ENCODE measurements at places on chromosomes 12 and 14.

DNA sequence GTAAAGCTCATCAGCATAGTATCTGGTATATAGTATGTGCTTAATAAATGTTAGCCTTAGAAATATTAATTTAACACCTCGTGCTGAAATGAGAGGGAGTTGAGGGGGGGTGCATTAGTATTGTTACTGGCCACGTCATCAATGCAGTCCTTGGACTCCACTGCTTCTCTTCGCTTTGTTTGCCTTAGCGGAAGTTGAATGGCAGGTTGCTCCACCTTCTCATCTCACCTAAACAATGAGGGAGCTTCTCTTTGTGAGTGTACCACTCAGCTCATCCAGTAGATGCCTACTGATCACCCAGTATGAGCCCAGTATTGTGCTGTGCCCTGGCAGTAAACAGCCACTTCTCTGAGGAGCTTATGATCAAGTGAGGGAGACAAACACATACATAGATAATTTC is 4.5 kb downstream of the TMEM117 start:
- no peak for DNase-seq

- DNase-seq: no peak
These were observed 170.7 kb downstream of the FOXN3 start for GRCh38 chr14:89246290-89246689.

DNA sequence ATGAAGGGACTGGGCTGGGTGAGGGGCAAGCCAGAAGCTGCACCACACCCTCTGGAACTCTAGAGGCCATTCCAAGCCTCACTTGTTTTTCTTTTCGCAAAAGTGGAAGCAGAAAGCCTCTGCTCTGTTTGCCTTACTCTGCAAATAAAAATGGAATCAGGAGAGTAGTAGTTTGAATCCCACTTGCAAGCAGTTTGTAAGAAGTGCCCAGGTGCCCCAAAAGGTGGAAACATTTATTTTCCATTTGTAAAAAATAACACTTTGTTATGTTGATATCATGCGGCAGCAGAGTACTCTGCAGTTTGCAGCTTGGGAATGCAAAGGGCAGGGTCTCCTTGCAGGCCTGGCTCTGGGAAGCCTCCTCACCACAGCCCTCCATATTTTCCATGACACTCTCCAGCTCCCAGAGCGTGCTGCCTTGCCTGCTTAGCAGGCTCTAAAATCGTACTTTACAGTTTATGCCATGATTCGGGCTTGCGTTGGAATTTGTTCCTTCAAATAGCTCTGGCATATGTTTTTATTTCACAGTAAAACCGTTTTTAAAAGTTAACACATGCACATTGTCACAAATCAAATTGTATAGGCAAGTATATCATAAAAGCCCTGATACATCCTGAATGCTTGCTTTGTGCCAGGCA is 20.0 kb downstream of the TUNAR start:
- peak; percentile 34 for DNase-seq

DNA sequence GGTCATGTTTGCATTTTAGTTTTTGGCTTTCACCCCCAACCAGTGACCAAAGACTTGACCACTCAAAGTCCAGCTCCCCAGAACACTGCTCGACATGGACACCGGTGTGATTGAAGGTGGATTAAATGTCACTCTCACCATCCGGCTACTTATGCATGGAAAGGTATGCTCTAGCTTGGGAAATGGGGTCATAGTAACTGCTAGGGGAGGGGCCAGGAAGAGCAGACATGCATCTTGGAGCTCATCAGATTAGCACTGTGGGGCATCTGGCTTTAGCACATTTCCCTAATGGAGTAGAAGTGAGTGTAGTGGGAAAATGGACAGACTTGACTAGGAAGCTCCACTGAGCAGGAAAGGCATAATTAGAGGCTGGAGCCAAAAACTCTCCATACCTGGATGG is 2.8 kb downstream of the PCBP2 start:
- DNase-seq: no peak

DNA sequence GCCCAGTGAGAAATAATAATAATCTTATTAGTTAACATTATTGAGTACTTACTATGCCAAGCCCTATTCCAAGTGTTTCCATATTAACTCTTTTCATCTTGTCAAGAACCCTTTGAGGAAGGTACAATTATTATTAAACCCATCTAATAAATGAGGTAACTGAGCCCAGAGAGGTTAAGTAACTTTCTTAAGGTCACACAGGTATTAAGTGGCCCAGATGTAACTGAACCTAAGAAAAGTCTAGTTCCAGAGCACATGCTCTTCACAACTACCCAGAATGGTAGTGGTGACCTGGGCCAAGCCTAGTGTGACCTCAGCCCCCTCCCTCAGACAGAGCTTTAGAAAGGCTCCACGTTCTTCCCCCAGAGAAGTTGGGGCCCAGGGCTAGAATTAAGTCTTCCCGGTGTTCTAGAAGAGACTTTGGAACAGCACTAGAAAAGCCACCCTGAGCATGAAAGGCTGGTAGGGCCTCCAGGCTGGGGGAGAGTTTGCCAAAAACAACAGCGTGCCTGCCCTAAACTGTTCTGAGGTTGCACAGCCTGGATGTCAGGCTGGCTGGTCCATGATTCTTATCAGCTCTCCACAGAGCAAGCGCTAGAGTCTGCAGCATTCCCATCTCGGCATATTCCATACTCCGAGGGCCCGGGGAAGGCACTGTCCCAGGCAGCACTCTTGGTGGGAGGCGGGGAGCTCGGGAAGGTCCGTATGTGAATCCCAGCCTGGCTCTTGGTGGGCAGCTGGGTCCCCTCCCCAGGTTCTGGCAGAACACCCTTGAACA is 41.3 kb upstream of the CTDSP2 start:
- peak; percentile 67 for DNase-seq

DNA sequence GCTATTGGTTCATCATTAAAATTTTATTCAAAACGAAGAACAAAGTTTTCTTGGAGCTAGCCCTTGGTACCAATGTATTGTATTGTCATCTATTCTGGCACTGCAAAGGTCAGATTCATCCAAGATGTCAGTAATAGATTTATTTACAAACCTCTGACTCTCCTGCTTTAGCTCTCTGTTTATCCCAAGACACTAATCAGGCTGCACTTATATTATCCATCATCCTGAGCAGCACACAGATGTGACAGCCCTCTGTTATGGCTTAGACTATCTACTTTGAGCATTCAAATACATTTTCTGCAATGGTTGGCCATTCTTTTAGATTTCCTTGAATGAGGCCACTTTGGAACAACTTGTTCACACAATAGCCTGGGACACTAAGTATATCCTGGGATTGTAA is 5.0 kb upstream of the PTPRR start:
- DNase-seq: no peak

DNA sequence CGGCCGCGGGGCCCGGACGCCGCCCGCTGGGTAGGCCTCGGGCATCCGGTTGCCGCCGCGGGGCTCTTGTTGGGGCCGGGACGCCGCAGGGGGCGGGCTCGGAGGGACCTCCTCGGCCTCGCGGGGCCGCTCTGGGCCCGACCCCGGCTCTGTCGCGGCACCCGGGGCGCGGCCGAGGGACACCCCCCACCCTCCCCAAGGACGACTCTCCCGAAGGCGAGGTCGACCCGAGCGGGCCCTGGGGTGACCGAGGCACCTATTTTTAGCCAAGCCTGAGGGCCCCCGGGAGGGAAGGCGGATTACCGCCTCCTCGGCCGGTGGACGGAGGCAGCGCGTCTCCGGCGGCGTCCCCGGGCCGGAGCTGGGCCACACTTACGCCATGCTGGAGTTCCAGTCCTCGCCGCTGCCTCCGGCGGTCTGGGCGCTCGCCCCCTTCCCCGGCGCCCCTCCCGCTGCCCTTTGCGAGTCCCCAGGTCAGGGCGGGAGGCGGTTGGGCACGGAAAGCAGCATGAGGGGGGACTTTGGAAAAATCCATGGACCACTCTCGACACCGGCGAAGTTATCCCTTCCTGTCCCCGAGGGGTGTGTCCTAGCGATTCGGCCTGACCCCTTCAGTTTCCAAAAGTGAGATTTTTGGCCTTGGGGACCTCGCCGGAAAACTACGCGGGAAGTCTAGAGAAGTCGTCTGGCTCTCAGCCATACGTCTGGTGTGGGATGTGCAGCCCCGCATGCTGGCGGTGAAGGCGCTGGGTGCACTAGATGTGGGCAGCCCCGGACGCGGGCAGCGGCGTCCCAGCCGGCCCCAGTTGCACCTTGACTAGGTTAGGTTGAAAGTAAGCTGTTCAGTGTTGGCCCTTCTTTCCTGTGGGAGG is 699 bp downstream of the KTN1 start:
- DNase-seq: peak; percentile 65
